ENCODE measurements at places on chromosomes 7 and 10.

- DNase-seq, result no peak
Observed at GRCh38 chr7:45239486-45239885, 81.9 kb downstream of the RAMP3 start.

- no peak for DNase-seq
Observed at GRCh38 chr10:113663908-113664307, at the start of gene NRAP. Gene NRAP (minus strand): TSS chr10:113664041. CDS start chr10:113663882, 159 bp downstream.

DNA sequence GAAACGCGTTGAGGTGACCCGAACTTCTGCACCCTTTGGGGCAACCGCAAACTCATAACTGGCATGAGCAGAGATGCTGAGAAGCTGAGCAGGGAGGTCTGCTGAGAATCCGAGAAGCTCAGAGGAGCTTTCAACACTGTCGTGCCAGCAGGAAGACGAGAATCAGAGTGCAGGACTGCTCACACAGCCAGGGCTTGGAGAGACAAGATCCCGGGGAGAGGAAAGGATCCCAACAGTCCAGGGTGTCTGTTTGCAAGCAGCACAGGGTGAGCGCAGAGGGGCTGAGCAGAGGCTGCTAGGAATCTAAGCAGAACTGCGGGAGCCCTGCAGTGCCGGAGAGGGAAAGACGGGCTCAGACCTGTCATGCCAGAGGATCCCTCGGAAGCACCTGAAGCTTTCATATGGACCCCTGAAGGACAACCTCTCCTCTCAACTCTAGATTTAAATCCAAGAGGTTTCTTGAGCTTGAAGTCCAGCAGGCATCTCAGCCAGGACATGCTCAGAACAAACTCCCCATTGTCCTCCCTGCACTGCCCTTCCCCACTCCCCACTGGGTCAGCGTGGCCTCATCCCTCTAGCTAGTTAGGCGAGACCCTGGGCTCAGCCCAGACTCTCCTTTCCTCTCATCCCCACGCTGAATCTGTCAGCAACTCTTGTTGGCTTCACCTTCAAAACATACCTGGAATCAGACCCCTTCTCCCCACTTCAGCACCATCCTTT is 40.7 kb downstream of the FOXL3 start:
- DNase-seq, result no peak

DNA sequence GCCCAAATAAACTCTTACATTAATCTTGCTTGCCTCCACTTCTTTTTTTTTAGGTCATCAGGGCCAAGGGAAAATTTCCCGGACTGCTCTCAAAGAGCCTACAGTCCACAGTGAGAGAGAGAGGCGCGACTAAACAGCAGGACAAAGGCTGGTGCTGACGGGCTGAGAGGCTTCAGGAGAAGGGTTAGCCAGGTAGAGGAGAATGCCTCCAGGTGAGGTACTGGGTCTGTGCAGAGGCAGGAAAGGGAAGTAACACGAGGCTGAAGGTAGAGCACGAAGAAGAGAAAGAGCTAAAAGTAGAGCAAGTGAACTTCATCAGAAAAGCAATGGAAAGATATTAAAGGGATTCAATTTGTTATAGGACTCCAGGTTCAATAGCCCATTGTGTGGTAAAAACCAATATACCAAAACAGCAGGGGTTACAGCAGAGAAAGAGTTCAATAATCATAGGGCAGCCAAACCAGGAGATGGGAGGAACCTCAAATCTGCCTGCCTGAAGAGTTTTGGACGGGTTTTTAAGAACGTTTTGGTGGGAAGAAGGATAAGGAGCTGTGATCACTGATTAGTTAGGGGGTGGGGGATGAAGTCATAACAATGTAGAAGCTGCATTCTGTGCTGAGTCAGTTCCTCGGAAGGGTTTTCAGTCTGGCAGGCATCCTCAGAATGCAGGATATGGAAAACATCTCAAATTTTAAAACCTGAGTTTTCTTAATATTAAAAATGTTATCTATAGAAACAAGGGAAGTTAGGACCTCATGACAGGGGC is 171.5 kb downstream of the AKR1D1 start:
- DNase-seq, result no peak

- no peak for DNase-seq
Observed at GRCh38 chr7:3188946-3189345, 112.1 kb upstream of the SDK1 start.

GRCh38 chr7:18497800-18498199 is 2.3 kb downstream of the HDAC9 start:
- no peak for DNase-seq

- DNase-seq, result no peak
Observed at GRCh38 chr10:35795131-35795824, 153.2 kb upstream of the FZD8 start.

- no peak for DNase-seq
Observed at GRCh38 chr10:132479603-132480221, 57.9 kb upstream of the INPP5A start.

- DNase-seq, result no peak
Observed at GRCh38 chr10:59012839-59013238, 163.6 kb upstream of the PHYHIPL start.

DNA sequence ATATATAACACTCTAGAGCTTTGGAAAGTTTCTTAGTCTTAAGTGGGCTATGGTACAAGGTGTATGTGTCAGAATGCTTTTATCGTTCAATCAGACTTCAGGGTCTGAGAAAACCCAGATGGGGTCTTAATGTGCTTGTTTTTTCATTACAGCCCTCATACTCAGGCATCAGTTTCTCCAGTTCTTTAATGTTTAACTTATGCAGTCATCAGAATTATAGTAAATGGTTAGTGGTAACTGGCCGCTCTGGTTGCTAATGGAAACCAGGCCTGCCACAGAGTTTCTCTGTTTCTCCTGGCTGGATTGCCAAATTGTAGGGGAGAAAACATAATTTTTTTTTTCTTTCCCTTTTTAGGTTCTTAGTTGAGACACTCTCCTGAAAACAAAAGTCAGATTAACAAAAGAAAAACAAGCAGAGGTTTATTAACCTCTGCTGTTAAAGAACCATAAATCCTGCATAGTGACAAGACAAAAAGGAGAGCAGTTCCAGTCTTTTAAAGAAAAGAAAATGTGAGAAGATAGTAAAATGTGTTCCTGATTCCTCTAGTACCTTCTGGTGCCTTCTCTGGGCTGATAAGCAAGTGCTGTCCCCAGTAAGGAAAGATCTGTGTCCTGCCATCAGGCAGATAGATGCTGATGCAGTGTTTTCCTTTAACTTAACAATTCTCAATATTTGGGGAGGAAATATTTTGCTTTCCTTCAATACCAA is 21.5 kb upstream of the GHITM start:
- no peak for DNase-seq

DNA sequence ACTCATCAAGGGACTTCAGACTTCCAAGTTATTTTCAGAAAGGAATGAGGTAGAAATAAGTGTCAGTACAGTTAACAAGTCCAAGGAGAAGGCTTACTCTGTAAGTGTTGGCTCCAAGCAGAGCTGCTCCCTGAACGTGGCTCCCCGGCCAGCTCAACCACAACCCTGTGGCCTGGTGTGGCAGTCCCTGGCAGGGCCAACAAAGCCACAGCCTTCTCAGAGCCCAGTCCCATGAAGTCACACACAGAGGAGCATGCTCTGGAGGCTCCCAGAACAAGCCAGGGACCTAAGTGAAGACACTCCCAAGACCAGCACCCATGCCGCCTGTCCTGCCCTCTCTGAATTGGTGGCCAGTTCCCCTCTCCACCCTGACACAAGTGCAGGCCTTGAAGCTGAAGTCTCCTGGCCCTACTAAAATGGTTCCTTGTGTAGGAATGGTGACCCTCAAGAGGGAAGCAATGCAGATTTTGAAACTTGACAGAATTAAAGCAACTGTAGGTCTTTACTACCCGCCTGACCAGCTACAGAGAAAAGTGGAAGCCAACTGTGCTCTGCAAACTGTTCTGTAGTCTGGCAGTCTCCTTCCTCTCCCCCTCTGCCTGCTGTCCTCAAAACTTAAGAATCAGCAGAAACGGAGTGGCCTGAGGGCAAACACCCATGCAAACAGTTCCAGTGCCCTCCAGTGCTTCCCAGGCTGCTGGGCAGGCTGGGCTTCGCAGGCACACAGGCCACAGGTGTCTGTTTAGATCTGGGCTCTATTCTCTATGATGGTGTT is 51.1 kb downstream of the NOD1 start:
- DNase-seq, result no peak

GRCh38 chr7:23345601-23346000 is 46.5 kb downstream of the MALSU1 start:
- no peak for DNase-seq

DNA sequence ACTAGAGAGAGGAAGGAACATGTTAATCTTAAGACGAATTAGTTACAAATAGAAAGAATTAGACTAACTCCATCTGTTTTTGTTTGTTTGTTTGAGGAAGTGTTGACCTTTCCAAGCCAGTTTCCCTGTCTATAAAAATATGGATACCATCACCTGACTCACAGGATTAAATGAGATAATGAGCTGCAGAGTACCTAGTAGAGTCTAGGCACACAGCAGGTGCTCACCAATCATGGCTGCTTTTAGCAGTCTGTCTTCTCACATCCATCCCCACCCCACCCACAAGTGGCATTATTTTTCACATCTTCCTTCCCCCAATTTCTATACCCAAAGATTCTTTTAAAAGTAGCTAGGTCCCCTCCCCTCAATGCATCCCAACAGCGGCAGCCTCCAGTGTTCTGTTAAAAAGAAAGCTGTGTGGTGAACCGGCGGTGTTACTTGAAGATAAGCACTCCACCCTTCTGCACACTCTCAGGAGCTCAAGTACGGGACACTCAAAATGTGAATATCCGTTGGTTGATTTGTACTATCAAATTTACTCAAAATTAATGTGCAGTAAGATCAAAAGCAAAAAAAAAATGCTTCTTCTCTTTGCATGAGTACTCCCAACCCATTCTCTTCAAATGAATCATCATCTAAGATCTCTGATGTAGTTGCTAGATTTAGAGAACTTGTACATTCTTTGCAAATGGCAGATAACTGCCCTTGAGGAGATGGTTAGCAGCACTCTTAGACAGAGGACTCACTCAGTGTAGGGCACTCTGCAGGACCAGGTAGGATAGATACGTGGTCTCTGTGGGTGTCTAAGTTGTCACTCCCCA is 145.4 kb upstream of the ASAH2 start:
- DNase-seq, result peak; percentile 33

GRCh38 chr7:87316846-87317552 is 28.5 kb upstream of the CROT start:
- no peak for DNase-seq

DNA sequence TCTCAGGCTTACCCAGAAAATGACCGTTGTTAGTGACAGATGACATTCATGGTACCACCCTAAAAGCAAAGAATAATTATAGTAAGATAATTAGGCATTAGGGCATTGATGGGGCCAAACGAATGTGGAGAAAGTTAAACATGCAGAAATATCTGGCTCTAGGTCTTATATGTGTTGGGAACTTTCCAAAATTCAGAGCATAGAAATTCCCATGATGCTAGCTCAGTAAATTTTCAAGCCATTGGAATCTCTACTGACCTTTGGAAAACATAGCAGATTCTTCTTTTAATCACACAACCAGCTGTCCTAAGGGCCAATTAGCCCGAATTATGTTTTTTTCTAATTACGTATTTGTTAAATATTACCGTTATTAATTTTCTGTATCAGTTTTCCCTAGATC is 136.1 kb downstream of the CREB5 start:
- no peak for DNase-seq

GRCh38 chr7:105935250-105935649 is 27.8 kb upstream of the CDHR3 start:
- no peak for DNase-seq

- no peak for DNase-seq
Observed at GRCh38 chr7:125661-126060, 66.7 kb upstream of the FAM20C start.

- no peak for DNase-seq
Observed at GRCh38 chr7:4200546-4201094, 481.5 kb upstream of the FOXK1 start.

DNA sequence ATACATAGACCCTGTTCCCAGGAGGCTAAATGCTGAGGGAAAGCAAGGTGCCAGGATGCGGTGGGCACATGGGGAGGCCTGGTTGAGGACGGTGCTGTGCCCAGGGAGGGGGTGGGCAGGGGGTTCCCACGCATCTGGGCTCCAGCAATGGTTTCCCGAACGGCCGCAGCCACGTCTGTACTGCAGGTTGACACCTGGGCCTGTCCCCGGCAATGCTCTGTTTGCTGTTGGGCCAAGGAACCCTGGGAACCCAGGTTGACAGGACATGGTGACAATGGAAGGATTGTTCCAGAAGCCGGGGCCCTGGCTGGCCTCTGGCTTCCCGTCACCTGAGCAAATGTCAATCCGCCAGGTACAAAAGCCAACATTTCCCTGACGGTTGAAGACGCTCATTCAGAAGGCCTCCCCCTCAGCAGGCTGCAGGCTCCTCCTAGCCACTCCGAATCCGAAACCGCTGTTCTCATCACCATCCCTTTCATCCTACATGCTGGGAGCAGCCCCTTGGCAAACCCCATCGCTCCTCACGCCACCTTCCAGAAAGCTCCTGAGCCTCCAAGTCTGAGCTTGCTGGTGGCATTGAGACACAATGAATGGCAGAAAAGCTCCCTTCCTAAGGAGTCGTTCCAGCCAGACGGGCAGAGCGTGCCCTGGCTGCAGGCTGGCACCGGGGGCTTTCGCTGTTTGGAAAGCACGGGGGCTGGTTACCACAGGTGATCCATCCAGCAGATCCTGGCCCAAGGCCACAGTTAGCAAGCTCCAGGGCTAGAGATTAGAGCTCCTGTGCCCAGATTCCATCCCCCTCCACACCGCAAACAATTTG is 31.2 kb downstream of the SPOCK2 start:
- no peak for DNase-seq

DNA sequence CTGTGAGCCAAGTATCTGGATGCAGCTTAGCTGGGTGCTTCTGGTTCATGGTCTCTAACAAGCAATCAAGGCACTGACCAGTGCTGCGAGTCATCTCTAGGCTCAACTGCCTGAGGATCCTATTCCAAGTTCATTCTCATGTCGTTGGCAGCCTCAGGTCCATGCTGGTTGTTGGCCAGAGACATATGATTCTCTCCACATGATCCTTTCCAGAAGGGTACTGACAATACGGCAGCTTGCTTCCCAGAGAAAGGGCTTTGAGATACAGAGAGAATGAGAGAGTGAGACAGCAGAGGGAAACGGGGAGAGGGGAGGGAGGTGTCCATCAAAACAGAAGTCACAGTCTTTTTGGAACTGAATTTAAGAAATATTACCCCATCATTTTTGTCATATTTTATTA is 405.6 kb downstream of the XPNPEP1 start:
- DNase-seq, result no peak

DNA sequence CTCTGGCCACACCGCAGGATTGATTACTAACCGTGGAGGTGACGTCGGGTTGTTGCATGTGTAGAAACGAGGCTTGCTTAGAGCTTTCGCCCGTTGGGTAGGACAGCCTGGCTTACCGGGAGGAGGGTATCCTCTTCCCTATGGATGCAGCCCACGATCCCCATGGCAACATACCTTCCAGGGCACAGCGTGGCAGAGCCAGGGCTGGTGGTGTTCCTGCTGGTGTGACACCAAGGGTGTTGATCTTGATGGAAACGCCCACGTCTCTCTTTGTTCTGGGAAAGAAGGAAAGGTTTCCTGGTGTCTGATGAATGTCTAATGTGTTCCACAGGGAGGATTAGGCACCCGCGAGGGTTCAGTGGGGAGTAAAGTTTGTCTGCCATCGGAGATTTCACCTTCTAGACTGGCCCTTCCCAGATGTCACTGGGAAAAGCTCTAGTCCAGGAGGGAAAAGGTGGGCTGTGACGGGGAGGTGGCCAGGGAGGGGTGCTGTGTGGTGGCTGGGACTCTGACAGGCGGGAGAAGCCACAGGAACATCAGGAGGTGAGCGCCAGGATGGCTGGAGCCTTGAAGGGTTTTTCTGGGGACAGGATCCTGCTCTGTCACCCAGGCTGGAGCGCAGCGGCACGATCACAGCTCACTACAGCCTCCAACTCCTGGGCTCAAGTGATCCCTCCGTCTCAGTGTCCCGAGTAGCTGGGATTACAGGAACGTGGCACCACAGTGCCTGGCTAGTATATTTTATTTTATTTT is 102.1 kb downstream of the CUX1 start:
- DNase-seq, result no peak
